SK-N-SH (cell line): ENCODE measurements at places on chromosomes 2 and 18.

GRCh38 chr2:157540102-157540501 lies 88.6 kb downstream of the ACVR1C start:
- H3K36me3 ChIP-seq, result no peaks in the 10 kb centered on the region
- H3K27ac ChIP-seq, result no peak overlapping the region
- no peak overlapping the region for H3K4me3 ChIP-seq
- DNase-seq, result no peak
- H3K27me3 ChIP-seq, result no peaks in the 10 kb centered on the region; the same call in 1 of the 2 replicates

- no peaks in the 10 kb centered on the region for H3K27me3 ChIP-seq
- no peak for DNase-seq
Measured at GRCh38 chr2:122105171-122105876, 349.9 kb downstream of the TSN start.

DNA sequence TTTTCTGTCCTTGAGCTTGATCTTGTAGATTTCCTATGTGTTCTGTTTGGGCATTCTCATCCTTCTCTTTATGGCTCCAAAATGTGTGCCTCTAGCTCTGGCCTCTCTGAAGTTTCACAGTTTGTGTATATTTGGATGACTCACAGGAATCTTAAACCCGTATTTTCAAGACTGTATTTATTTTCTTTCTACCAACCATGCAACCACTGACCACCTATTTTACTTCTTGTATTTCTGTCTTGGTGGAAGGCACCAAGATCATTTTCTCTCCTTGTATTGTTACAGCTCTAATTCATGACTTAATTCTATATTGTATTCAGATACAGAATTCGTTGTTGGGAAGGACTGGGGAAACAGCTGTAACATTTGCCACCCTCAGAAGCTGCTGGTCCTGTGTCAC lies 39.5 kb downstream of the ACSL3 start:
- peaks cover 4% of the 10 kb centered on the region for H3K36me3 ChIP-seq
- no peak for DNase-seq
- H3K27me3 ChIP-seq, result no peaks in the 10 kb centered on the region
- H3K4me3 ChIP-seq, result no peak overlapping the region
- H3K4me1 ChIP-seq, result peaks cover 18% of the 10 kb centered on the region; the same call in 1 of the 2 replicates
- no peak overlapping the region for H3K27ac ChIP-seq

- H3K4me1 ChIP-seq, result no peaks in the 10 kb centered on the region
- H3K4me3 ChIP-seq, result no peak overlapping the region
- no peak overlapping the region for H3K27ac ChIP-seq
- DNase-seq, result no peak
- H3K27me3 ChIP-seq, result peaks cover 11% of the 10 kb centered on the region; the same call in 1 of the 2 replicates
Measured at GRCh38 chr2:105496271-105496670, 97.4 kb upstream of the FHL2 start.

GRCh38 chr2:30588994-30589393 lies 141.9 kb downstream of the LCLAT1 start:
- H3K27ac ChIP-seq, result no peak overlapping the region
- no peaks in the 10 kb centered on the region for H3K27me3 ChIP-seq
- no peak overlapping the region for H3K4me3 ChIP-seq
- no peaks in the 10 kb centered on the region; the same call in 1 of the 2 replicates for H3K36me3 ChIP-seq

- no peak overlapping the region for H3K4me3 ChIP-seq
- H3K36me3 ChIP-seq, result no peaks in the 10 kb centered on the region
- no peaks in the 10 kb centered on the region; the same call in none of the 2 replicates for H3K27me3 ChIP-seq
Measured at GRCh38 chr2:242038928-242039341, 169.4 kb downstream of the RTP5 start.

- DNase-seq, result no peak
- H3K4me3 ChIP-seq, result no peak overlapping the region
- H3K27me3 ChIP-seq, result no peaks in the 10 kb centered on the region
- H3K27ac ChIP-seq, result no peak overlapping the region
- H3K4me1 ChIP-seq, result no peaks in the 10 kb centered on the region
Measured at GRCh38 chr18:51091270-51091669, 61.3 kb downstream of the SMAD4 start.

DNA sequence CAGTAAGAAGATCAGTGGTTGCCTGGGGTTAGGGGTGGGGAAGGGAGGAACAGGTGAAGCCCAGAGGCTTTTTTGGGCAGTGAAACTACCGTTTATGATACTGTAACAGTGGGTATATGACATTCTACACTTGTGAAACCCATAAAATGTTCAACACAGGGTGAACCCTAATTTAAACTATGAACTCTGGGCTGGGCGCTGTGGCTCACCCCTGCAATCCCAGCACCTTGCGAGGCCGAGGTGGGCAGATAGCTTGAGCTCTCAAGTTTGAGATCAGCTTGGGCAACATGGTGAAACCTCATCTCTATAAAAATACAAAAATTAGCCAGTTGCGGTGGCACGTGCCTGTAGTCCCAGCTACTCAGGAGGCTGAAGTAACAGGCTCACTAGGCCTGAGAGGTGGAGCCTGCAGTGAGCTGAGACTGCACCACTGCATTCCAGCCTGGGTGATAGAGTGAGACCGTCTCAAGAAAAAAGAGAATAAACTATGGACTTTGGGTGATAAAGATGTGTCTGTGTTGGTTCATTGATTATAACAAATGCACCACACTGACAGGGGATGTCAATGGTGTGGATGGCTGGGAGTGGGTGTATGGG lies 17.6 kb upstream of the USP14 start:
- no peaks in the 10 kb centered on the region for H3K4me1 ChIP-seq
- H3K27me3 ChIP-seq, result no peaks in the 10 kb centered on the region
- no peaks in the 10 kb centered on the region for H3K36me3 ChIP-seq
- no peak overlapping the region for H3K4me3 ChIP-seq
